ENCODE measurements at places on chromosomes 3 and 15. TPM values are rescaled to one million over a fixed set of nuclear protein-coding genes. Genes with fewer than 3 reads are reported as not detected.

The ALDH1L1 gene
- 2.6 TPM for total RNA-seq

The LTF gene
- total RNA-seq, result 3.1 TPM

The ADPRH gene
- 5.2 TPM for total RNA-seq

The FSTL1 gene
- 377 TPM for total RNA-seq

The LRTM1 gene
- 106 TPM for total RNA-seq

The ACAP2 gene
- 52.7 TPM for total RNA-seq

The GOLGA6L2 gene
- total RNA-seq, result not detected

The NDUFB4 gene
- total RNA-seq, result 52.7 TPM

The ATP10A gene
- total RNA-seq, result 7.8 TPM

The EBLN2 gene
- total RNA-seq, result 8.4 TPM

The AQR gene
- total RNA-seq, result 19.8 TPM

The MORC1 gene
- not detected for total RNA-seq

The SEMA3G gene
- 4.7 TPM for total RNA-seq

The ZNF654 gene
- total RNA-seq, result 12.5 TPM

The STRIT1 gene
- total RNA-seq, result 1.0 TPM

The CFAP92 gene
- 1.6 TPM for total RNA-seq

The CLDN11 gene
- 1.6 TPM for total RNA-seq

The CXCR6 gene
- not detected for total RNA-seq

The CYP1A2 gene
- not detected for total RNA-seq

The ANKRD63 gene
- total RNA-seq, result not detected

The DPPA2 gene
- total RNA-seq, result not detected

The GOLGA8N gene
- total RNA-seq, result 5.2 TPM

The THPO gene
- under 0.01 TPM for total RNA-seq

The UBE2Q2 gene
- 53.2 TPM for total RNA-seq

The LMAN1L gene
- not detected for total RNA-seq

The POC1A gene
- 2.6 TPM for total RNA-seq

The FSIP1 gene
- 3.7 TPM for total RNA-seq

The CACNA2D2 gene
- total RNA-seq, result 1.0 TPM

The SENP7 gene
- 33.4 TPM for total RNA-seq

The DNAH12 gene
- 0.52 TPM for total RNA-seq

The PRSS50 gene
- total RNA-seq, result not detected

The INKA1 gene
- 11.5 TPM for total RNA-seq

The SCN5A gene
- 1.6 TPM for total RNA-seq

The HHATL gene
- 23.0 TPM for total RNA-seq

The GP5 gene
- under 0.01 TPM for total RNA-seq

The SLC22A14 gene
- total RNA-seq, result under 0.01 TPM

The SLC27A2 gene
- under 0.01 TPM for total RNA-seq

The GCNT3 gene
- total RNA-seq, result not detected

The NUP210 gene
- total RNA-seq, result 3.7 TPM

The MUC4 gene
- total RNA-seq, result 0.52 TPM

The ATR gene
- 25.6 TPM for total RNA-seq

The SCAANT1 gene
- total RNA-seq, result not detected

The ZNF80 gene
- not detected for total RNA-seq

The GNAT1 gene
- total RNA-seq, result not detected

The ANKDD1A gene
- 2.6 TPM for total RNA-seq

The SLC30A4 gene
- total RNA-seq, result 8.9 TPM

The INAFM2 gene
- 11.5 TPM for total RNA-seq

The TPRG1 gene
- 6.8 TPM for total RNA-seq

The CACNA1D gene
- total RNA-seq, result 5.7 TPM

The SLC51B gene
- total RNA-seq, result 0.52 TPM

The ARL6IP5 gene
- 60.5 TPM for total RNA-seq

The SLC24A5 gene
- total RNA-seq, result not detected

The GOLGA8G gene
- total RNA-seq, result not detected

The RPL4 gene
- total RNA-seq, result 1,702 TPM

The KLHL6 gene
- total RNA-seq, result 1.0 TPM

The MTFMT gene
- 6.8 TPM for total RNA-seq

The RHOV gene
- total RNA-seq, result 1.0 TPM
